ENCODE measurements at places on chromosomes 6 and 20.

DNA sequence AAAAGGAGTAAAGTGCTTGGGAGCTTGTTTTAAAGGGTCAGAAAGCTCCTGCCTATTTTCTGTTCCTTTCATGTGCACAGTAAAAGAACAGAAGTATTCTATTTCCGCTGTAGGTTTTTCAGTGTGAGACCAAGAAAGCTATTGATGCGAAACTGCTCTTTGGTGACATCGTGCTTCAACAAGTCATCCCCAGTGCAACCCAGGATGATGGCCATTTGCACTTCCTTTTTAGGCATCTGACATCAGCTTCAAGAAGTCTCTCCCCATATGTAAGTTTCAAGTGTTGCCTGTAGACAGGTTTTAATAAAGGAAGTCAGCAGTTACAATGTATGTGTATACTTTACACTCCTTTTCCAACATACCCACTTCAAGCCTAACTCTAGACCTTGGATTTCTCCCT, 131.6 kb downstream of the RFX6 start:
- DNase-seq = no peak

GRCh38 chr6:23335894-23336293, 766.5 kb downstream of the HDGFL1 start:
- DNase-seq = no peak

- DNase-seq = no peak
Observed at GRCh38 chr6:15362274-15363160, 116.6 kb downstream of the JARID2 start.

- DNase-seq = no peak
Observed at GRCh38 chr6:70234561-70235236, 68.2 kb downstream of the COL9A1 start.

DNA sequence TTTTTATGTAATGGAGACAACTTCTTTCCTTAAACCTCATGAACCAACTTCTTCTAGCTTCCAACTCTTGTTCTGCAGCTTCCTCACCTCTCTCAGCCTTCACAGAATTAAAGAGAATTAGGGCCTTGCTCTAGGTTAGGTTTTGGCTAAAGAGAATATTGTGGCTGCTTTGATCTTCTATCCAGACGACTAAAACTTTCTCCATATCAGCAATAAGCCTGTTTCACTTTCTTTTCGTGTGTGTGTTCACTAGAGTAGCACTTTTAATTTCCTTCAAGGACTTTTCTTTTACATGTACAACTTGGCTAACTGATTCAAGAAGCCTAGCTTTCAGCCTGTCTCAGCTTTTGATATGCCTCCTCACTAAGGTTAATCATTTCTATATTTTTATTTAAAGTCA, 596.1 kb upstream of the NRSN1 start:
- DNase-seq = no peak

GRCh38 chr6:18147616-18148015, 7.3 kb downstream of the TPMT start:
- DNase-seq = no peak

GRCh38 chr20:46357030-46357514, 48.8 kb upstream of the CDH22 start:
- no peak for DNase-seq

- DNase-seq = no peak
Observed at GRCh38 chr20:50366270-50367103, 143.7 kb upstream of the PTPN1 start.

DNA sequence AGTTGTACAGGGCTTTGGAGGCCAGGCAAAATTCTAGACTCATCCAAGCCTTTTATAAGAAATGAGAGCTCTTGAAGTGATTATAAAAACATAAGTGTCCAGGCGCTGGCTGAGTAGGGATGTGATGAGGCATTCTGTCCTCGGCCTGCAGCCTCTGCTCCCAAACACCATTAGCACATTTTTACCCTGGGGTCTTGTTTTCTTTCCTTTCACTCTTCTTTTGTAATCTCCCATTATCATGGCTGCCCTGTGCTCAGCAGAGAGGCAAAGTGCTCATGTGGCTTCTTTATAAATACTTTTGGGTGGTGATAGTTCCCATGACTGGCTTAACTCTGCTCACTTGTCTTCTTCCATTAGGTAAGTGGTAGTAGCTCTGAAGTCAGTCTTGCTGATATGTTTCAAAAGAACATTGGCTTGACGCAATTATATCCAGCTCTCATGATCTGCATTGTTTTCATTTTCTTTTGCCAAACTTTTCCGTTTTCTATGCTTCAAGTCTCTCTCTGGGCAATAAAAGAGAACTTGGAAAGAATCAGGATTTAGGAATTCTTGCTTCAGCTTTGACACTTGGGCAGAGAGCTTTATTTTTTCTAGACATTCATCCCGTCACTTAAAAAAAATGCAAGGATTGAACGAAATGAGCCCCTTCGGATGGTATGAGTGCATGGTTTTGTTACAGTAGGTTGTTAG, 61.1 kb downstream of the CAP2 start:
- DNase-seq = no peak

DNA sequence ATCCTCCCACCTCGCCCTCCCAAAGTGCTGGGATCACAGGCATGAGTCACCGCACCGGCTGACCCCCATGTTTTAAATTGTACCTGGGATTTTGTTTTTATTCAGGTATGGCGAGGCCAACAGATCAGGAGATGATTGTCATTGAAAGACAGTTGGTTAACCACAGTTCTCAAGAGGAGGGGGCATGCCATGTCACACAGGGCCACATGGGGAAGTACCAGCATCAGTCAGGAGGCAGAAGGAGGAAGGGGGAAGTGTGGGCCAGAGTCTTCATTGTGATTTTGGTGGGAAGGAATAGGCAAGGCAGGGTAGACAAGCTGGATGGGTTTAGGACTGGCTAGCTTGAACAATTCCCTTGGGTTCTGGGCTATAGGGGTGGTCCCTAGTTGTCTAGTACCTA, 9.9 kb upstream of the MMP9 start:
- no peak for DNase-seq

GRCh38 chr20:9838035-9838377, 870 bp downstream of the PAK5 start:
- no peak for DNase-seq

All from activated CD4-positive, CD25-positive, alpha-beta regulatory T cell treated with anti-CD3 and anti-CD28 coated beads, Interleukin-2, amount 50 U/mL, for 16 hours (primary cell).